Upper lobe of left lung (tissue), 6 donors: ENCODE measurements at places on chromosomes 11 and 22.

DNA sequence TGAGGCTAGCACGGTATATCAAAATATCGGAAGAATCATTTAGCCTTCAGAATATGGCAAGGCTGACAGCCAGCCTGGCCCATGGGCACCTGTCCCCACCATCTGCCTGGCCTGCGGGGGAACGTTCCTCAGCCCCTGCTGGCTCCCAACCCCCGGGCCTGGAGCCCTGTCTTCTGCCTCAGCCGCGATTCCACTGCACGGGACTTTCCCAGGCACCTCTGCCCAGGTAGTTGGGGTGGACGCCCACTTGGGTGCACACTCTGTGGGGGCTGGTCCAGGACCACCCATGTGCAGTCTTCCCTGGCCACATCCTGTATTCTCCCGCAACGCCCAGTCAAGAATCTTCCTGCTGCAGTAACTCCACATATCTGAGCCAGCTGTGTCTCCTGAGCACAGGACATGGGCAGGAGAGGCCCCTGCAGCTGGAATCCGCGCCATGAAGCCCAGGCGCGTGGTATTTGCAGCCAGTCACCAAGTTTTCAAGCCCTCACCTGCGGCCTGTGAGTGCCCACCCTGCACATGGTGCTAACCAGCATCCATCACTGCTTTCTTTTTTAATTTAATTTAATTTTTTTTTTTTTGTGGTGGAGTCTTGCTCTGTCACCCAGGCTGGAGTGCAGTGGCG lies 77.9 kb downstream of the KCNQ1 start:
- H3K27ac ChIP-seq: no peak overlapping the region
- no peak overlapping the region for H3K4me3 ChIP-seq
- H3K4me1 ChIP-seq: no peaks in the 10 kb centered on the region
- no peaks in the 10 kb centered on the region for H3K36me3 ChIP-seq

DNA sequence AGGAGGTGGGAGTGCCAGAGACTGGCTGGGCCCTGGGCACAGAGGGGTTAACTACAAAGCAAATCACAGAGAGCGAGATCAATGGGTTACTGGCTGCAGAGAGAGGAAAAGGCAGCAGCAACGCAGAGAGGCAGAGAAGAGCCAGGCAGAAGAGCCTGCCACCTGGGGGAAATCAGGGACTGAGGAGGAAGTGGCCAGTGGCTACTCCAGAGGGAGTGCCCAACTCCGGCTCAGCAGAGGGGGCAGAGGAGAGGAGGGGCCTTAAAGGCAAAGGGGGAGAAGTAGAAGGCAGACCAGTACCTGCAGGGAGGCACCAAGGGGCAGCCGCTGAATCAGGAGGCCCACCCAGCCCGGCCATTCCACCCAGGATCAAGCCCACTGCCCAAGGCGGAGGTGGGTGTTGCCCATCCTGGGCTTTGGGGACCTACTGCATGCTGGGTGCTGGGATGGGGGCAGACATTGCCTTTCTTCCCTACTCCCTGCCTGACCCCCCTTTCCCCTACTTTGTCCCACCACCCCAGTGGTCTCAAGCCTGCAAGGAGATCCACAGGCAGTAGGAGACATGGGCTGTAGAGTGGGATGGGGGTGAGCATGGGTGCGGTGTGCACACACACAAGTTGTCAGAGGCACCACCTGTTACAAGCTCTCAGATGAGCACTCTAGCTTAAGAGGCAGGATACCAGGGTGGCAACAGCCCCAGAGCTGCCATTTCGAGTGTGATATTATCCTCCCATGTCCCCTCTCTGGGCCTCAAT lies 926 bp upstream of the GALR3 start:
- H3K36me3 ChIP-seq: no peaks in the 10 kb centered on the region
- no peak overlapping the region for H3K27ac ChIP-seq
- peaks cover 34% of the 10 kb centered on the region for H3K4me1 ChIP-seq
- DNase-seq: no peak
- no peak overlapping the region for H3K4me3 ChIP-seq

DNA sequence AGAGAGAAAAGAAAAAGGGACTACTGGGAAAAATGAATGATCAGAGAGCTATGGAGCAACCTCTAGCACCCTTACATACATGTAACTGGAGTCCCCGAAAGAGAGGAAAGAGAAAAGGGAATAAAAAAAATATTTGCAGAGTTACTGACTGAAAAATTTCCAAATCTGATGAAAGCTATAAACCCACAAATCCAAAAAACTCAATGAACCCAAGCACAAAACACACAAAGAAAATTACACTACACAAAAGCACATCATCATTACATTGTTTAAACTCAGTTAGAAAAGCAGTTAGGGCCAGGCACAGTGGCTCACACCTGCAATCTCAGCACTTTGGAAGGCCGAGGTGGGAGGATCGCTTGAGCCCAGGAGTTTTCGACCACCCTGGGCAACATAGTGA lies 6.7 kb downstream of the VPS37C start:
- no peak for DNase-seq
- H3K27me3 ChIP-seq: no peaks in the 10 kb centered on the region
- H3K4me1 ChIP-seq: peaks cover 45% of the 10 kb centered on the region

DNA sequence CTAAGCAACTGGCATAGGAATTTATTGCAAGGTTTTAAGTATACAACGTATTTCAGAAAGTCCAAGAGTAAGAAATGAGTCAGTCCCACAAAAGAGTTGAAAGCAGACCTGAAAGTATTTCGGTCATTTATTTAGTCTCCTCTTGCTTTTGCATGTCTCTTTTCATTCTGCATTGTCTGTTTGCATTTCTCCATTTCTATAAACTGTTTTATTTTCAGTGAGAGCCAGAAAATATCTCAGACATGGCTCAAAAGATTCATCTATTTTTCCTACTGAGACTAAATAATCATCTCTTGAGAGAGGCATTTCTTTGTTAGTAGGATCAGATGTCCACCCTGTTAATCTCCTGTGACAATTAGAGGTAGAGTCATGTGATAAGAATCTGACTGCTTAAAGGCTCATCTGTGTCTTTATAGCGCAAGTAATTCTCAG lies 219.1 kb upstream of the CCDC179 start:
- H3K4me1 ChIP-seq: no peaks in the 10 kb centered on the region
- H3K27ac ChIP-seq: no peak overlapping the region
- H3K27me3 ChIP-seq: no peaks in the 10 kb centered on the region
- H3K36me3 ChIP-seq: no peaks in the 10 kb centered on the region

DNA sequence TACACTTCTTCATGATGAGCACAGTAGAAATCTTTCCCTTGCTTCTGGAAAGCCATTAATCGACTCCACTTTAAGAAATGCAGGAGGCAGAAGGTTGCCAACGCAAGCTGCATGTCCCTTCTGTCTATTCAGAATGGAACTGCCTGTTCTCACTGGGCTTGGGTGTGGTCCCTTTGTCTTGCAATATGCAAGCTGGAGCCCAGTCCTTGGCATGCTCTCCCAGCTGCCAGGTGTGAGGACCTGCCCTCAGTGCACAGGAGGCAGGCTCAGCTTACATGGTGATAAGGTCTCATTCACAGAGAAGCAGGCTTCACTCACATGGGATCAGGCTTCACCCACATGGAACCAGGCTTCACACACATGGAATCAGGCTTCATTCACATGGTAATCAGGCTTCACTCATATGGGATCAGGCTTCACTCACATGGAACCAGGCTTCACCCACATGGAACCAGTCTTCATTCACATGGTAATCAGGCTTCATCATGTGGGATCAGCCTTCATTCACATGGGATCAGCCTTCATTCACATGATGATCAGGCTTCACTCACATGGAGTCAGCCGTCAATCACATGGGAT lies 59.2 kb upstream of the USP47 start:
- H3K4me1 ChIP-seq: peaks cover 6% of the 10 kb centered on the region
- H3K36me3 ChIP-seq: no peaks in the 10 kb centered on the region
- H3K4me3 ChIP-seq: no peak overlapping the region
- H3K27ac ChIP-seq: no peak overlapping the region
- DNase-seq: peak; percentile 33

DNA sequence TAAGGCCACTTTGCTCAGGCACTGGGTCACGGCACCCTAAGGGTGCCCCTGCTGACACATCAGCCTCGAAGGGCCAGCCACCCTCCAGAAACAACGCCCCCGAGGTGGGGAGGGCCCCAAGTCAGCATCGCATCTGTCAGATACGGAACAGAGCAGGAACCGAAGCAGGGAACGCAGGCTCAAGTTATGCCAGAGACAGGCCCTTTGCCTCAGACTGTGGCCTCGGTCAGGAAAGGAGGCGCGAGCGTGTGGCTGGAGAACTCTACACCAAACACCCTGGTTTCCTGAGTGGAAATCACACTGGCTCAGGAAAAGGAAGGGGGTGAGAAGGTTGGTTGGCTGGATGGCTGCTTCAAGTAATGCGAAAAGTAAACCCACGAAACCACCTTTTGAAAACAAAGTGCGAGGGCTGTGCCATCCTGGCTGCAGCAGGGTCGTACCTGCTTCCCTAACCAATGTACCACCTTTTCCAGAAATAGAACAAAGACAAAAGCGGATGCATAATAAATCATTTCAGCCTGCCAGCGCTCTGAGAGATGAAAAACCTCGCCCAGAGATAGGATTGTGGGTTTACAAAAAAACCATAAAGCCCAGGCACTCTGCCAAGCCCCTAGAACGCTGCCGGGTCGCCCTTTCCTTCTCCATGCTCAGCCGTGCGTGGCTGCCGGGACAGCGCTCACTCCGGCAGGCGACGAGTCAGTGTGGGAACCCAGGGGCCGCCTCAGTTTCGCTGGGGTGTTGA lies 38.6 kb downstream of the TRMU start:
- no peak for DNase-seq
- no peaks in the 10 kb centered on the region for H3K27me3 ChIP-seq
- peaks cover 11% of the 10 kb centered on the region for H3K4me1 ChIP-seq
- H3K4me3 ChIP-seq: no peak overlapping the region
- no peaks in the 10 kb centered on the region for H3K36me3 ChIP-seq

GRCh38 chr11:76523147-76523546 lies 78.3 kb downstream of the EMSY start:
- no peaks in the 10 kb centered on the region for H3K27me3 ChIP-seq
- H3K4me3 ChIP-seq: no peak overlapping the region
- no peak overlapping the region for H3K27ac ChIP-seq
- H3K4me1 ChIP-seq: peaks cover 8% of the 10 kb centered on the region
- H3K36me3 ChIP-seq: peaks cover 43% of the 10 kb centered on the region

- H3K27ac ChIP-seq: no peak overlapping the region
- no peak overlapping the region for H3K4me3 ChIP-seq
- no peaks in the 10 kb centered on the region for H3K27me3 ChIP-seq
- no peaks in the 10 kb centered on the region for H3K36me3 ChIP-seq
- no peaks in the 10 kb centered on the region for H3K4me1 ChIP-seq
- DNase-seq: no peak
Observed at GRCh38 chr22:25644122-25644521, 79.6 kb downstream of the GRK3 start.

GRCh38 chr11:71518506-71519471 lies 8.3 kb upstream of the KRTAP5-7 start:
- DNase-seq: peak; percentile 66
- H3K27ac ChIP-seq: no peak overlapping the region
- no peaks in the 10 kb centered on the region for H3K4me1 ChIP-seq
- no peaks in the 10 kb centered on the region for H3K27me3 ChIP-seq
- no peaks in the 10 kb centered on the region for H3K36me3 ChIP-seq
- H3K4me3 ChIP-seq: no peak overlapping the region

- no peak for DNase-seq
- peak overlapping the region; percentile 13 for H3K27ac ChIP-seq
- H3K36me3 ChIP-seq: no peaks in the 10 kb centered on the region
- H3K27me3 ChIP-seq: no peaks in the 10 kb centered on the region
- H3K4me1 ChIP-seq: peaks cover 13% of the 10 kb centered on the region
Observed at GRCh38 chr22:40156001-40156516, 21.7 kb upstream of the TNRC6B start.

- no peak overlapping the region for H3K27ac ChIP-seq
- no peaks in the 10 kb centered on the region for H3K36me3 ChIP-seq
- H3K27me3 ChIP-seq: no peaks in the 10 kb centered on the region
- H3K4me1 ChIP-seq: no peaks in the 10 kb centered on the region
Observed at GRCh38 chr11:38156495-38157146, 1558.6 kb upstream of the RAG2 start.

GRCh38 chr11:123505546-123506299 lies 75.7 kb downstream of the GRAMD1B start:
- H3K27ac ChIP-seq: no peak overlapping the region
- no peaks in the 10 kb centered on the region for H3K36me3 ChIP-seq
- DNase-seq: no peak
- H3K4me3 ChIP-seq: no peak overlapping the region
